ENCODE measurements at places on chromosomes 16 and 17.

- no peak for DNase-seq
These were observed 11.4 kb downstream of the UNC13D start for GRCh38 chr17:75832652-75833400.

DNA sequence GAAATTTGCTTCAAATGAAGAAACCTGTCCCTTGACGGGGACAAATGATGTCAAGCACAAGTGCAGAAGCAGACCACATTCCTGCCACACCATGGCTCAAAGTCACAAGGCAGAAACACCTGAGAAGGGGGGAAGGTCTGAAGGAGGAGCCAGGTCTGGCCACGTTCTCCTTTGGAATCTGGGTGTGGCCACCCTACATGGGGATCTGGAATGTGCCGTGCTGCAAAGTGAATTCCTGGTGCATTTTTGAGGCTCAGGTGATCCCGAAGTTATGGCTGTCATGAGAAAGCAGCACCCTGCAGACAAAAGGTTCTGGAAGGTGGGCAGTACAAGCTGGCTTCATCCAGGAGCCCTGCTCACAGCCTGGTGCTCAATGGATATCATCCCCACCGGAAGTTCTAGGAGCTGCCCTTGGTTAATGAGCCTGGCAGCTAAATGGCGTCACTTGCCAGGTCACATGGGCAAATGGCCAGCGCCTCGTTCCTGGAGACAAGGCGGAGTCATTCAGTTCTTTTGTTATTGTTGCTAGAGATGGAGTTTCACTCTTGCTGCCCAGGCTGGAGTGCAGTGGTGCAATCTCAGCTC is 20.1 kb upstream of the ADCY9 start:
- no peak for DNase-seq

DNA sequence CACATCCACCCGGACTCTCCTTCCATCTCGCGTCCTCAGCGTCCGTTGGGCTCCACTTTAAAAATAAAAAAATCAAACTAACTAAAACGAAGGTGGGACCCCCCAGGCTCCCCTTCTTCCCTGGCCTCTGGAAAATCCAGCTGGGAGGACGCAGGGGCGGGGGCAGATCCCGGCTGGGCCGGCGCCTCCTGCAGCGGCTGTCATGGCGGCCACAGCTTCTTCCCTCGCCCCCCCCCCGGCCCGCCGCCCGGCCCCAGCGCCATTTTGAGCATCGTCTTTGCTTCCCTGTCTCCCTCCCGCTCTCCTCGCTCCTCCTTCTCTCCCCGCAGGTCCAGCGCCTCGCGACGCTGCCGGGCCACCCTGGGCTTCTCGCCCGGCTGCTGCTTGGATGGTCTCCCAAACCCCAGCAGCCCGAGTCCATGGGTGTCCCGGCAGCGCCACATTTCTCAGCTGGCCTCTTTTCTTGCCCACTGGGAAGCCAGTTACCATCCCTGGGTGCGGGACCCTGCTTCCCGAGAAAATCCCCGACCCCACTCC is 3.3 kb downstream of the HOXB2 start:
- DNase-seq, result no peak

- DNase-seq, result no peak
These were observed 73.4 kb upstream of the GPR139 start for GRCh38 chr16:20147091-20147490.

DNA sequence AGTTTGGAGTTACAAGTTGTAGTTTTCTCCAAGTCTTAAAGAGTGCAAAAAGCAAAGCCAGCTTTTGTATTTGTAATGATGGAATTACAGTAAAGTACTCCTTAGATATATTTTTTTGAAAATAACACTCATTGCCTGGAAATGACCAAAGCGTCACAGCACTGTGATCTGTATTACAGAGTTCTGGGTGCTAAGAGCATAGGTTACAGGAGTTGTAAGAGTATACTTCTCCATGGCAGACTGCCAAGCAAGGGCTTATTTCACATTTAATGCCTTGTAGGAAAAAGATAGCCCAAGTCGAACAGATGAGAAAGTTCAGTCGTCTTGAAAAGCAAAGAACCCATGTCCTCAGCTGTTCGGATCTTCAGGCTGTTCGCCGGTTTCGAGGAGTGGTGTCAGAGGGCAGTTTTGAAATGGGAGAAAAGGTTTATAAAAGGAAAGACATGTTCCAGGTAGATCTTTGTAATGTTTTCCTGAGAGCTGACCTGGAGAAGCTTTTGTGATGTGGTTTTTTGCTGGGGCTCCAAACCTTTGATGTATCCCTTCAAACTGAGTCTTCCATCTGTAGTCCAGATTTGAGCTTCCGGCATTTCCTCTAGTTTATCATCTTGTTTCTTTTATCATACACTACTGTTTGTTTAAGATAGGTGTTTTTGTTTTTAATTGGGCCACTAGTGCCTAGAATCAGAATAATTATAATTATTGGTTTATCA is 41.3 kb downstream of the ERCC4 start:
- no peak for DNase-seq

DNA sequence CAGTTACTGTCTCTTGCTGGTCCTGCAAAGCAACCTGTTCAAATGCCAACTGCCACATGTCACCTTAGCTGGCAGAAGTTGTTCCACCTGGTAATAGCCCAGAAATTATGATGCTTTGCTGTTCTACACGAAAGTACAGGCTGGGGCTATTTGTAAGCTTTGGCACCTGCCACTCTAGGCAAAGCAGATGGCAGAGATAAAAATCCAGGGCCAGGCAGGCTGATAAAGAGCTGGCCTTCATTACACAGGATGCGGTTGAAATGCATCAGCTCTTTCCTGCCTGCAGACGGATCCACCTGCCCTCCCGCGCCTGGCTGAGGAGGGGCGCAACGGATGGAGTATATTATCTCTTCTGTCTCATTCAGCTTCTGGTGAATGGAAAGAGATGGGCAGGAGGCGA is 29.3 kb upstream of the KDM8 start:
- no peak for DNase-seq

GRCh38 chr16:65534121-65534528 is 412.3 kb upstream of the CDH11 start:
- DNase-seq, result no peak

- DNase-seq, result no peak
These were observed 15.0 kb downstream of the C17orf100 start for GRCh38 chr17:6666557-6666956.

DNA sequence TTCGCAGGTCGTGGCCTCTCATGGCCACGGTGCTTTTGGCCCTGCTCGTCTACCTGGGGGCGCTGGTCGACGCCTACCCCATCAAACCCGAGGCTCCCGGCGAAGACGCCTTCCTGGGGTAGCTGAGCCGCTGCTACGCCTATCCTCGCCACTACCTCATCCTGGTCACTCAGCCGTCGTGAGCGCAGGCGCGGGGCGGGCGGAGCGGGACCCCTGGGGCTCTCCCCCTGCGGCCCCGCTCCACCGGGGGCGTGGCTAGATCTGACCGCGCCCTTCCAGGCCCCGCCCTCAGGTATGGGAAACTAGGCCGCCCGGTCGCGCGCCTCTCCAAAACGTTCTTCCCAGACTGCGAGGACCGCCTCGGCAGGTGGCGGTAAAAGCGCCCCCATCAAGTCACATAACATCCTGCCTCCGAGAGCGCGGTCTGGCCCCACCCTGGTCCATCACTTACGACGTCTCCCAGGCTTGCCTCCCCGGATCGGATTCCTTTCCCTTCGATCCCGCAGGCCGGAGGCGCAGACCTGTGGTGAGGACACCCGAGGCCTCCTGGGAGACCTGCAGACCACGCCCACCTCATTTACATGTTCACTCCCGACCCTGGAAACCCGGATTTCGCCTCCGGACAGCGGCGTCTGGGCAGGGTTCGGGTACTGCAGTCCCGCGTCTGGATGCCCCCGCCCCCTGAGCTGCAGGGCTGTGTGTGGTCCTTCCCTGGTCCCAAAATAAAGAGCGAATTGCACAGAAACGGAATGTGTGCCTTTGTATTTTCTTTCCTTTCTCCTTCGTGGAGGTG is 91.5 kb upstream of the TMEM97 start:
- no peak for DNase-seq

DNA sequence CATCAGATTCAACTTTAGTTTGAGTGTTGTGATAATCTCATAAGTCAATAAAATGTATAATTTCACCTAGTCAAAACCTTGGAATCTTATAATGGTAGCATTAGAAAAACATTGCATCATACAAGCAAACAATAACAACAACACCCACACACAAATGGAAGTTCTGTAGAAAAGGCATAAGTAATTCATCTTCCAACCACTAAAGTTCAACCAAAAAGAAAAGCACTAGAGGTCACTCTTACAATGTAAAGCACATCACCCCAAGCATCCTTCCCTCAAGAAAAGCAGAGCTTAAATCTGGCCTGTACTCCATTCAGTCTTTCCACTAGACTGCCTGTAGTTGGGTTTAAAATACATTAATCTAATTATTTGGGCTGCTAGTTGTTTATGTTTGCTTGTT is 1.8 kb downstream of the CNTNAP4 start:
- DNase-seq, result no peak

GRCh38 chr17:17258998-17259397 is 22.0 kb upstream of the FLCN start:
- DNase-seq, result no peak

DNA sequence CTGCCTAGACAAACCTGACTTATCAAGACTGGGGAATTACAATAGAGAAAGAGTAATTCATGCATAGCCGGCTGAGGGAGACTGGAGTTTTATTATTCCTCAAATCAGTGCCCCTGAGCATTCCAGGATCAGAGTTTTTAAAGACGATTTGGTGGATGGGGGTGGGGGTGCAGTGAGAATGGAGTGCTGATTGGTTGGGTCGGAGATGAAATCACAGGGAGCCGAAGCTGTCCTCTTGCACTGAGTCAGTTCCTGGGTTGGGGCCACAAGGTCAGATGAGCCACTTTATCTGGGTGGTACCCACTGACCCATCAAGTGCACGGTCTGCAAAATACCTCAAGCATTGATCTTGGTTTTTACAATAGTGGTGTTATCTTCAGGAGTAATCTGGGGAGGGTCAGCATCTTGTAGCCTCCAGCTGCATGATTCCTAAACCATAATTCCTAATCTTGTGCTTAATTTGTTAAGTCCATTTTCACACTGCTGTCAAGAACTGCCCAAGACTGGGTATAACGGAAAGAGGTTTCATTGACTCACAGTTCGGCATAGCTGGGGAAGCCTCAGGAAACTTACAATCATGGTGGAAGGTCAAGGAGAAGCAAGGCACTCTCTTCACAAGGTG is 69.6 kb downstream of the MARF1 start:
- no peak for DNase-seq

GRCh38 chr17:66778531-66779236 is 56.2 kb upstream of the CACNG5 start:
- DNase-seq, result no peak

DNA sequence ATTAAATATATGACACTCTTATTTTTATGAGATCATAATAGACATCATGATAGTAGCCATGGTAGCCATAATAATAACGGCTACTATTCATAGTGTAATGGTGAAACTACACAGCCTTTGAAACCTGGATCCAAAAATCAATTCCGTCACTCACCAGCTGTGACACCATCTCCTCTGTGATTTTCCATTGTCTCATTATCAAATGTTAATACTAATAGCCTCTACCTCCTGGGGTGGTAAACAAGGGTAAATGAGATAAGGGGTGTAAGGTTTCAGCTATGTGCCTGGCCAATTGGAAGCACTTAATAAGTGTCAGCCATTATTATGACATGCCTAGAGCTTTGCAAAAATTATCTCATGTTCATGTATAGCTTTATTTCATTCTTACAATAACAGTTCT is 88.6 kb downstream of the CACNG3 start:
- no peak for DNase-seq

GRCh38 chr17:49915670-49916069 is 53.3 kb upstream of the DLX4 start:
- no peak for DNase-seq

- no peak for DNase-seq
These were observed 507 bp downstream of the SERPINF1 start for GRCh38 chr17:1762233-1762900.

- no peak for DNase-seq
These were observed 127.9 kb downstream of the ENGASE start for GRCh38 chr17:79202480-79202879.
